ENCODE measurements at places on chromosomes 12 and 14.

DNA sequence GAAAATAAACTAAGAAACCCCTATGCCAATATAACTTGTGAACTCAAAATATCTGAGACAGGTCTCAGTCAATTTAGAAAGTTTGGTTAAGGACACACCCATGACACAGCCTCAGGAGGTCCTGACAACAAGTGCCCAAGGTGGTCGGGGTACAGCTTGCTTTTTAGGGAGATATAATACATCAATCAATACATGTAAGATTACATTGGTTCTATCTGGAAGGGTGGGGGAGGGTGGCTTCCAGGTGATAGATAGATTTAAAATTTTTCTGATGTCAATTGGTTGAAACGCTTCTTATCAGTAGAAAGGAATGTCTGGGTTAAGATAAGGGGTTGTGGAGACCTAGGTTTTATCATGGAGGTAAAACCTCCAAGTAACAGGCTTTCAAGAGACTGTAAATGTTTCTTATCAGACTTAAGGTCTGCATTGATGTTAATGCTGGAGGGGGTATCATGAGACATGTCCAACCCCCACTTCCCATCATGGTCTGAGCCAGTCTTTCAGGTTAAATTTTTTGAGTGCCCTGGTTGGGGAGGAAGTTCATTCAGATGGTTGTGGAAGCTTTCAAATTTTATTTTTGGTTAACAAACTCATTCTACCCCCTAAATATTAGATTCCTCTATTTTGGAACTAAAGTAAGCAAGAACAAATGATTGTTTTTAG, 82.0 kb upstream of the RASSF8 start:
- no peak for DNase-seq

- no peak for DNase-seq
Measured at GRCh38 chr12:111635524-111635923, 36.4 kb upstream of the ATXN2 start.

- DNase-seq, result no peak
Measured at GRCh38 chr14:36070720-36071043, 105.8 kb downstream of the PTCSC3 start.

GRCh38 chr12:129530517-129530916, 373.3 kb downstream of the TMEM132D start:
- DNase-seq, result no peak

GRCh38 chr12:101695706-101696105, 1.7 kb upstream of the CHPT1 start:
- DNase-seq, result no peak

- DNase-seq, result no peak
Measured at GRCh38 chr12:130424858-130425697, 87.4 kb downstream of the PIWIL1 start.

DNA sequence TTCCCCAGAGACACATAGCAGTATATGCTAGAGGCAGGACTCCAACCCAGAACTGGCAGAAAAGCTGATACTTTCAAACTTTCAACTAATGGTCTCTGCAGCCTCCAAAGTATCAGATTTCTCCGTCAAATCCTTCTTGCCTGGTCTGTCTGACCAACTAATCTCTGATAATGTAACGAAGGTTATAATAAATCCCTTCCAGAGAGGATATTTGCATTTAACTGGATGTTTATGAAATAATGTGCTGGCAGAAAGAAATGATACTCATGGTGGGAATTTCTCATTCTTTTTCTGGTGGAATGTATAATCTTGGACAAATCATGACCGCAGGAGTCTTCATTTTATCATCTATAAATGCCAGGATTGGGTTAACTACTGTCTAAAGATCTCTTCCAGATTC, 860.3 kb downstream of the DIO2 start:
- DNase-seq, result no peak

GRCh38 chr12:67331828-67332227, 62.7 kb downstream of the CAND1 start:
- DNase-seq, result no peak

- no peak for DNase-seq
Measured at GRCh38 chr14:75542588-75543091, 20.4 kb downstream of the BATF start.

- DNase-seq, result no peak
Measured at GRCh38 chr12:94305130-94305957, 154.3 kb downstream of the CEP83 start.

DNA sequence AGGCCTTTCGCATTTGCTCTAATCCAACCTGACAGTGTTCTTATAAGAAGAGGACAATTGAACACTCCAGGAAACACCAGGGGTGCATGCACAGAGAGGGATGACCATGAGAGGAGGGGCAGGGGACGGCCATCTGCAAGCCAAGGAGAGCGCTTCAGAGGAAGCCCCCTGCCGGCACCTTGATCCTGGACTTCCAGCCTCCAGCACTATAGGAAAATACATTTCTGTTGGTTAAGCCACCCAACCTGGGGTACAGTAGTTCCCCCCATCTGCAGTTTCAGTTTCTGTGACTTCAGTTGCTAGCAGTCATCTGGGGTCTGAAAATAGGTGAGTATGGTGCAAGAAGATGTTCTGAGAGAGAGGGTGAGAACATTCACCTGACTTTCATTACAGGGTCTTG, 64.7 kb downstream of the CLMN start:
- no peak for DNase-seq

- DNase-seq, result no peak
Measured at GRCh38 chr12:97276661-97277429, 185.8 kb upstream of the RMST start.

GRCh38 chr14:103138301-103139131, 15.3 kb downstream of the TNFAIP2 start:
- no peak for DNase-seq

DNA sequence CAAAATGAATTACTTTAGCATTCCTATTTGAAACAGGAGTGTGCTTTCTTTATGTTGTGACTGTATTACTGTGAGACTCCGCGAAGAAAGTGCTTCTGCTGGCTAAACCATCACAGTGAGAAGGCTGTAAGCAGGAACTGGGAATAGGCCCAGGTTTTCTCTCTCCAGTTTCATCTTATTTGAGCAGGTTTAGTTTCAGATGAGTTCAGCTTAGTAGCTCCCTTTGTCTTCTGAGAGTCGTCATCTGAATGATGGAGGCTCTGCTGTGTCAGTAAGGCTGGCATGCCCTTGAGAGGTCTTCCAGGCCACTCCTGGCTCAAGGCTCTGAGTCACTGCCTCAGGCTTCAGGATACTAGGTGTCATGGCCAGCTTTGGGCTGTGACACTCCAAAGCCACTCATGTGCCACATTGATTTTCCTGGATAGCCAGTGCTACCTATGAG, 205.6 kb upstream of the RGS6 start:
- DNase-seq, result no peak
